IMR-90 (cell line): ENCODE measurements at places on chromosomes 5 and 9. TPM values are rescaled to one million over a fixed set of nuclear protein-coding genes. Genes with fewer than 3 reads are reported as not detected.

The SPATA31D4 gene
- not detected in 2 replicates for total RNA-seq

- no peak for DNase-seq
- no peak overlapping the region for H3K27ac ChIP-seq
- no peak overlapping the region for H3K4me3 ChIP-seq
- H3K36me3 ChIP-seq: no peaks in the 10 kb centered on the region
- H3K27me3 ChIP-seq: peaks cover 29% of the 10 kb centered on the region
- no peaks in the 10 kb centered on the region for H3K4me1 ChIP-seq
These were observed 9.3 kb downstream of the OBP2B start for GRCh38 chr9:133199648-133200321.

DNA sequence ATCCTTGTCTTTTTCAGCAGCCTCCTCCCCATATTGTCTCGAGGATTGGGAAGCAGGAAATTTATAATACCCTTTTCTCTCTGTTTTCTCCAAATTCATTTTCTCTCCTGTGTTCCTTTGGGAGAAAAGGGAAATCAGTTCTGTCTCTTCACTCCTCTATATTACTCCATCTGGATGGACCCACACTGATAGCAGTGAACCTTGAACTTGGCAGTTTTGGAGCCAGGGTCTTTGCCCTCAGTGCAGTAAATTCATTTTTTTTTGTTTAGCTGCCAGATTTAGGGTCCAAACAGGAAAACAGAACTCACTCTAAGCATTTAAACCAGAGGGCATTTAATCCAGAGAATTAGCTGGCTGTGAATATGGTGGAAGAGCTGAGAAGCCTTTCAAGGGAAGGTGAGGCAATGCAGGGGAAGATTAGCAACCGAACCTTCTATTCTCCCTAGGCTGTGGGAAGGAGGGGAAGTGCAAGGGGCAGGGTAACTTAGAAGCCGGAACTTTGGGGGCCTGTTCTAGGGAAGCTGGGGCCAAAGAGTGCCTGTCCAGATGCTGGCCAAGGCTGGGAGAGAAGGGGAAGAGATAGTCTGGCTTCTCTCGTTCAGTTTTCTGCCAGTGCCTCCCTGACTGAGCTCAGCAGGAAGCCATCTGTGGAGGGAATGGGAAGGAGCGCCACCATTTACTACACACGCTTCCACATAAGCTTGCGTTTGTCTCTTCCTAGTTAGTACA is 16.3 kb upstream of the NPR2 start:
- peaks cover 27% of the 10 kb centered on the region for H3K27me3 ChIP-seq
- DNase-seq: no peak
- peaks cover 1% of the 10 kb centered on the region; the same call in 1 of the 2 replicates for H3K4me1 ChIP-seq
- H3K4me3 ChIP-seq: no peak overlapping the region
- H3K36me3 ChIP-seq: no peaks in the 10 kb centered on the region

DNA sequence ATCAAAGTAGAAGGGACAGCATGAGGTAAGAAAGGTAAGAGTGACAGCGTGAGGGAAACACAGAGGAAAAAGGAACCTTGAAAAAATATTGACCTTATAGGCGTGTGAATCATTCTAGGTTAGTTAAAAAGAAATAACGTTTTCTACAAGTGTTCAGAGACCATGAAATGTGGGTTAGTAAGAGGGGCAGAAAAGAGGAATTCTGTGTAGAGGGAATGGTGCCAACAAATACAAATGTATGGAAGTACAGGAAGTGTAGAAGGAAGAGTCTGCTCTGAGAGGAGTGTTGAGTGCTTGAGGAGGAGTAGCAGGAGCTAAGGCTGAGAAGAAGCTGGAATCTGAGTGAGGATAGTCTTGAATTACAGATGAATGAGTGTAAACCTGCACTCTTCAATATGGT is 418.6 kb upstream of the RIOK2 start:
- no peak overlapping the region for H3K27ac ChIP-seq
- H3K4me1 ChIP-seq: no peaks in the 10 kb centered on the region
- H3K27me3 ChIP-seq: no peaks in the 10 kb centered on the region
- no peak overlapping the region for H3K4me3 ChIP-seq
- H3K36me3 ChIP-seq: no peaks in the 10 kb centered on the region

GRCh38 chr5:42590566-42590965 is 166.1 kb upstream of the CCDC152 start:
- DNase-seq: no peak
- H3K4me3 ChIP-seq: no peak overlapping the region
- H3K4me1 ChIP-seq: no peaks in the 10 kb centered on the region

The TAF1L gene
- under 0.01 TPM in 1 of 2 replicates, not detected in the other for total RNA-seq

DNA sequence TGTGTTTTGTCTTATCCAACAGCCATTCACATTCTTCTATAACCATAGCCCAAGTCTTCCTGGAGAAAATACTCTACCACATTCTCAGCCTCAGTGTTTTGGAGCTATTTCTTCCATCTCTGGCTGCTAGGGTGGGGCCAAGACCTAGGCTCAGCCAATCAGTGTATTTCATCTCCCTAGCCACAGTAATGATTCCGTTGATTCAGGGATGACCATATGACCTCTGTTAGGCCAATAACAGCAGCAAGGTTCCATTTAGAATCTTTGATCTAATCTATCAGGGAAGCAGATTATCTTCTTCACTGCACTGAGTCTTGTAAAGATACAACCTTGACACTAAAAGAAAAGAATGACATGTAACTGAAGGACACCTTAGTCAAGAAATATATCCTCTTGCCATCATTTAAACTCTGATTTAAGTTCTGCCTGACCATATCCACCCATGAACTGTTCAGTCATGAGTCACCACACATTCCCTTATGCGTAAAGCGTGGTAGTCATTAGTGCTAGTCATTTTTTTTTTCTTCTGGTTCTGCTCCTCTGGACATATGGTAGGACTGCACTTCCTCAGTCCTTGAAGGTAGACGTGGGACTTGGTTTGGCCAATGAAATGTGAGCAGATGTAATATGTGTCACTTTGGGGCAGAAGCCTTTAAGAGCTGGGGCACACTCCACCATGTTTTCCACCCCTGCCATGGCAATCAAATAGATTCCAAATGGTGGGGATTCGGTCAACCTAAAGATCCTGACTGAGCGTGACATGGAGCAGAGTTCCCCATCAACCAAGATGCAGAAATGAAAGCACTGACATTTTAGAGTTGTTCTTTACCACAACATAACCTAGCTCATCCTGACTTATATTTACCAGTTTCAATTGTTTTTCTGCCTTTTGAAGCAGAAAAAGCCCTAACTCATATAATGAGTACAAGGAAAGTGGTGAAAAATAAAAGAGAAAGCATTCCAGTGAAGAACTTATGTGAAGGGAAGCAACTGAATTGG is 12.7 kb upstream of the PRELID2 start:
- H3K36me3 ChIP-seq: no peaks in the 10 kb centered on the region
- DNase-seq: peak; percentile 93
- peaks cover 2% of the 10 kb centered on the region; the same call in 1 of the 2 replicates for H3K4me1 ChIP-seq

The RRAGA gene
- total RNA-seq: 63.3 and 74.7 TPM in 2 replicates

DNA sequence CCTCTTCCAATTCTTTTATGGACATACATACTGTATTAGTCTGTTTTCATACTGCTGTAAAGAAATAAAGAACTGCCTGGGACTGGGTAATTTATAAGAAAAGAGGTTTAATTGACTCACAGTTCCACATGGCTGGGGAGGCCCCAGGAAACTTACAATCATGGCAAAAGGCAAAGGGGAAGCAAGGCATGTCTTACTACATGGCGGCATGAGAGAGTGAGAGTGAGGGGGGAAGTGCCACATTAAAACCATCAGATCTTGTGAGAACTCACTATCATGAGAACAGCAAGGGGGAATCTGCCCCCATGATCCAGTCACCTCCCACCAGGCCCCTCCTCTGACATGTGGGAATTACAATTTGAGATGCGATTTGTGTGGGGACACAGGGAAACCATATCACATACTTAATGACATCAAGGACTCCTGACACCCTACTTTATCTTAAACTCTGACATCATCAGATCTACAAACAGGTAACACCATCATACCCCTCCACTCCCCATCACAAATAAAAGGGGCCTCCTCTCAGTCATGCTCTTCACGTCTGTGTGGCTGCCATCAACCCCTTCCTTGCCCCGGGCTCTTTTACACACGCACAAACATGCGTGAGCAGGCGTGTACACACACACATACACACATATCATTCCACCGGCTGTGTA is 9.7 kb downstream of the ANKRD33B start:
- no peak for DNase-seq
- peaks cover 5% of the 10 kb centered on the region; the same call in 1 of the 2 replicates for H3K36me3 ChIP-seq
- no peak overlapping the region for H3K27ac ChIP-seq

DNA sequence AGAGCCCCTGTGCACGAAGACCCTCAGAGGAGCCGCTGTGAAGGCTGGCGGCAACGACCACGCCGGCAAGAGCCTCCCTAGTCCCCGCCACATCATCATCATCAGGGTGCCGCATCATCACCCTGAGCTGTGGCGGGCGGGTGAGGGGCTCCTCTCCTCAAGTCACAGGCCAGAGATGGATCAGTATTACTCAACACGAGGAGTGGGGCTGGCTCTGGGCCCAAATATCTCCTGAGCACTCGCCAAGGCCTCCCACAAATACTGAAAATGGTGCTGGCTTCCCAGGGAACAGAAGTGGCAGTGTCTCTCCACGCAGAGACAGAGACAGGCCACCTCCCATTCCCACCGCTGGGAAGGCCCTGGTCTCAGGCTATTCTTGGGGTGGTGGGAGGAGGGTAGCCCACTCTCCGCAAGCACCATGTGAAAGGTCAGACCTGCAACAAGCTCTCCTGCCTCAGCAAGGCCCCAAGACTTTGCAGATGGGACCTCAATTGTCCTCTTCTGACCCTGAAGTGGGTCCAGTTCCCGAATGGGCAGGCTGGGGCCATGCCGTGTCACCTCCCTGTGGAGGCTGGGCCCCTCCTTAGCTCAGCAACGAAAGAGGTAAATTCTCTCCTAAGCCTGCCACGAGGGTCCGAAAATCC is 39.3 kb upstream of the ZNF354A start:
- no peak overlapping the region for H3K4me3 ChIP-seq
- no peak overlapping the region for H3K27ac ChIP-seq
- H3K4me1 ChIP-seq: no peaks in the 10 kb centered on the region
- DNase-seq: no peak

GRCh38 chr9:126395439-126396212 is 69.0 kb downstream of the MVB12B start:
- H3K4me3 ChIP-seq: no peak overlapping the region
- peak; percentile 82 for DNase-seq
- H3K36me3 ChIP-seq: peaks cover 2% of the 10 kb centered on the region; the same call in 1 of the 2 replicates

The FAM153A gene
- total RNA-seq: not detected in 2 replicates

DNA sequence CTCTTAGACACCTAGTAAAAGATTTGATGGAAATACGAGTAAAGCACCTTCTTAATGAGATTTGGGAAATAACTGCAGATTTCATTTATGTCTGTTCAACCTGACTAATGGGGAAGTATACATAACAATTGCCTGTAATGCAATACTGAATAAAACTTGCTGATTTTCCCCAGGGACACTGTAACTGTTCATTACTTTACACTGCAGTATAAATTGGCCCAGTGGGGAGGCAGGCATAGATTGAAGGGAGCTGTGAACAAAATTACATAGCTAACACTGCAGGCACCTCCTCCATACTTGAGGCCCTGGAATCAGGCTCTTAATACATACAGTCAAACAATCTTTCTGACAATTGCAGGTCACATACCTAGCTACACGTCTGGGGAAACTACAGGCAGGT is 216.2 kb downstream of the PTPRD start:
- no peaks in the 10 kb centered on the region for H3K36me3 ChIP-seq
- H3K27me3 ChIP-seq: no peaks in the 10 kb centered on the region
- no peak for DNase-seq

The GPR151 gene
- total RNA-seq: not detected in 2 replicates

DNA sequence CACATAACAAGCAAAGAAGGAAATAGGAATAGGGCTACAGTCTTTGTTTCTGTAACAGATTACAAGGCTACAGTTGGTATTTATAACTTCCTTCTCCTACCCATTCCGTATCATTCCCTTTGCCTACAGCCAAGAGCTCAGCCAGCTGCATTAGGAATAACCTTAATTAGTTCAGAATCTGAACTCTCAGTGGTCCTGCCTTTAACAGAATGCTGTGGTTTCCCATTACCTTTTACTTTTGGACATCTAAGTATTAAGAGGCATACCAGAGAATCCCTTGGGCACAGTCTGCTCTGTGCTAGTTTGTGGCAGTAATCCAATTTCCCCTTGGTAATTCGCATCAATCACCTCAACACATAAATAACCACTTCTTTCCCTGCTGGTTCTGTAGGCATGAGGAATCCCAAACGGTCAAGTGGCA is 44.2 kb downstream of the PKD2L2 start:
- H3K4me1 ChIP-seq: peaks cover 1% of the 10 kb centered on the region
- DNase-seq: peak; percentile 57
- peaks cover 5% of the 10 kb centered on the region for H3K36me3 ChIP-seq
- no peak overlapping the region for H3K4me3 ChIP-seq
- H3K27ac ChIP-seq: peak overlapping the region; percentile 16; the same call in 1 of the 2 replicates

DNA sequence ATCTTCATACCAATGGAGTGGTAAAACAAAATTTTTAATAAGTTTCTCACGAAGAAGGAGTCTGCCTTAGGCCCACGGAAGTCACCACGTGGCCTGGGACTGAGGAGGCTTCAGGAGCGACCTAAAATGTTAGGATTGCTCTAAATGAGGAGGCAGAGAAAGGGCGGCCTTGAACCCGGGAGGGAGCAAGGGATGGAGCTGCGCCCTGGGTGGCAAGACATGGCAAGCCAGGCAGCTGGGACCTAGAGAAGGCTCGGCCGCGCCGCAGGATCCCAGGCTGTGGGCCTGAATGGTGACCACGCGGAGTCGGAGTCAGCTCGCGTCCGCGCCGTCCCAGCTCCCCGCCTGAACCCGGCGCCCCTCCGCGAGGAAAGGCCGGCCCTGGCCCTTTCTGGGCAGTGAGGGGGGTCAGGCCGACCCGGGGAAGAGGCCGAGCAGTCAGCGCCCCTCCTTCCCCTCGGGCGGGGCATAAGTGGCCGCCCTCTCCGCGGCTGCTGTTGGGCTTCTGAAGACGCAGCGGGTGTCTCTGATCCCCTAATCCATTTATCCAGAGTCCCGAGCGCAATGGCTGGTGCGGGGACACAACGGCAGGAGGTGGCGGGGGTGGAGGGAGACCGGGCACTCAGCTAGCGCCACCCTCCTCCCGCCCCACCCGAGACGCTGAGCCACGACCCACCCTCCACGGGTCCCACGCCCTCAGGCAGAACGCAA is 10.6 kb downstream of the IRX1 start:
- H3K27ac ChIP-seq: no peak overlapping the region
- DNase-seq: no peak
- no peak overlapping the region for H3K4me3 ChIP-seq
- no peaks in the 10 kb centered on the region for H3K4me1 ChIP-seq
- no peaks in the 10 kb centered on the region for H3K36me3 ChIP-seq
- H3K27me3 ChIP-seq: peaks cover 15% of the 10 kb centered on the region

GRCh38 chr9:136856079-136856476 is 3.9 kb downstream of the MAMDC4 start:
- H3K4me1 ChIP-seq: peaks cover 8% of the 10 kb centered on the region
- no peak overlapping the region for H3K27ac ChIP-seq
- no peaks in the 10 kb centered on the region for H3K27me3 ChIP-seq

- peaks cover 16% of the 10 kb centered on the region for H3K4me1 ChIP-seq
- peaks cover 3% of the 10 kb centered on the region; the same call in 1 of the 2 replicates for H3K27me3 ChIP-seq
- no peak overlapping the region for H3K27ac ChIP-seq
- no peaks in the 10 kb centered on the region for H3K36me3 ChIP-seq
These were observed 45.3 kb downstream of the ARHGAP26 start for GRCh38 chr5:142815469-142815868.
